ENCODE measurements at places on chromosomes 13 and 19.

DNA sequence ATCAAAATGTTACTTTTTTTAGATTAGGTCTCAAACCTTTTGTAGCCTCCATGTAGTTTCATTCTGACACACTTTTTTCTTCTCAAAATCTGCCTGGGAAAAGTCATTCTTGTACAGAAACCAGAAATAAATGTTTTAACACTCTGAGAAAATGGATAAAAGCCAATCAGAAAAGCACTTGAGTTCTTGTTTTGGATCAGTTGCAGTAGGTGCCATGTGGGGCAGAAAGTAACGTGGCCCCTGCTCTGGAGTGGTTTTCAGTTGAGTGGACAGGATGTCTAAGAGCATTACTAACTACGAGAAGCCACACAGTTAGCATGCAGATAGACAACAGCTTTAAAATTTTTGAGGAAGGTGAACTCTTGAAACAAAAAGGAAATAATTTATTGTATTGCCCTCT lies 19.1 kb downstream of the GPR183 start:
- peak; percentile 80 for DNase-seq

GRCh38 chr19:28583713-28584112 lies 629.2 kb downstream of the UQCRFS1 start:
- DNase-seq, result no peak

DNA sequence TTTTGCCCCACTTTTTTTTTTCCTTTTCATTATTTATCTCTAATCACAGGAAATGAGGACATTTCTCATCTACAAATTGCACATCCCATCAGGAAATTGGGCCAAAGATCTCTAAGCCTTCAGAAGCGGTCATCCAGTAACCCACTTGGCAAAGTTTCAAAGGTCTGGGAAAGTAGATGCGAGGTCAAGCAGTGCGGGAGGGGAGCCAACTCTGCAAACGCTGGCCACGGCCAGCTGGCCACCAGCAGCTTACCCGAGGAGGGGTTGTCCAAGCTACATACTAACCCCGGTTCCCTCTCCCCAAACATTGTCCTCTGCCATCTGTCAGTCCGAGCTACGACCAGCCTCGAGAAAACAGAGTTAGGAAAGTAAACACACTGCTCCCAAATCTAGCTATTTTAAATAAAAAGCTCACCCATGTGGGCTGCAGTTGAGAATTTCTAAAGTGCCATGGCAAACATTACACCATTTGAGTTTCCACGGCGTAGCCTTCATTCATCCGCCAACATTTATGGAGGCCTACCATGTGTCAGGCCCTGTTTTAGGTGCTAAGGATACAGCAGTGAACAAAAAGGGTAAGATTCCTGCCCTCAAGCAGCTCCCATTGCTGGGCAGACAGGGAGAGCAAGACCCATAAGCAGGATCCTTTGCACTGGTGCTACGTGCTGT lies 11.5 kb downstream of the FFAR2 start:
- no peak for DNase-seq

GRCh38 chr13:112105892-112106291 lies 38.9 kb downstream of the SOX1 start:
- no peak for DNase-seq

DNA sequence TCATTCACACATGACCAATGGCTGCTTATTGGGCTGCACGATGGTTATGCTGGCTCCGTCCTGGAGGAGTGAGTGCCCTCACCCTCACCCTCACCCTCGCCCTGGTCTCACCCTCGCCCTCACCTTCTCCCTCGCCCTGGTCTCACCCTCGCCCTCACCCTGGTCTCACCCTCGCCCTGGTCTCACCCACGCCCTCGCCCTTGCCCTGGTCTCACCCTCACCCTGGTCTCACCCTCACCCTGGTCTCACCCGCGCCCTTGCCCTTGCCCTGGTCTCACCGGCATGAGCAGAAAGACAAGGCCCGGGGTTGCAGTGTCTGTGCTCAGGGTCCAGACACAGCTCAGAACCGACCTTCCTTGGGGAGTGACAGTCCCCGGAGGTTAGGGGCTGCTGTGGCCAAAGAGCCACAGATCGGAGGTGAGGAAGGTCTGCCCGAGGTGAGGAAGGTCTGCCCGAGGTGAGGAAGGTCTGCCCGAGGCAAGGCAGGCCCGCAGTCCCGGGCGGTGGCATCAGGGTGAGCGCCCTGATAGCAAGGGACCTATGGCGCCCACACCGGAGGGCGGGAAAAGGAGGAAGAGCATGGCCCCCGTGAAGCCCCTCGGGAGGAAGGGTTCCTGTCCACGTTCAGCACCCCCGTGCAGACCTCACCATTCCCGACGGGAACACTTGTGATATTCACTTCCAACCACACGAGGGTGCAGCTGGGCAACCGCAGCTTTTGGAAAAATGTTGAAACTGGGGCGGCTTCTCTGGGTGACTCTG lies 65.6 kb downstream of the MCF2L start:
- DNase-seq, result no peak

GRCh38 chr13:94674609-94675348 lies 37.6 kb downstream of the SOX21 start:
- no peak for DNase-seq

- DNase-seq, result no peak
Measured at GRCh38 chr13:43127103-43127798, 103.9 kb downstream of the DNAJC15 start.

GRCh38 chr13:52879950-52880741 lies 31.7 kb upstream of the PCDH8 start:
- no peak for DNase-seq

GRCh38 chr19:50505856-50506611 lies 5.0 kb downstream of the JOSD2 start:
- DNase-seq, result no peak

Data from GM12864 (cell line).